Esophagus squamous epithelium (tissue), 5 donors: ENCODE measurements at places on chromosomes 3 and 15.

- DNase-seq = no peak
These were observed 63.0 kb downstream of the ADAMTS17 start for GRCh38 chr15:100278596-100279380.

DNA sequence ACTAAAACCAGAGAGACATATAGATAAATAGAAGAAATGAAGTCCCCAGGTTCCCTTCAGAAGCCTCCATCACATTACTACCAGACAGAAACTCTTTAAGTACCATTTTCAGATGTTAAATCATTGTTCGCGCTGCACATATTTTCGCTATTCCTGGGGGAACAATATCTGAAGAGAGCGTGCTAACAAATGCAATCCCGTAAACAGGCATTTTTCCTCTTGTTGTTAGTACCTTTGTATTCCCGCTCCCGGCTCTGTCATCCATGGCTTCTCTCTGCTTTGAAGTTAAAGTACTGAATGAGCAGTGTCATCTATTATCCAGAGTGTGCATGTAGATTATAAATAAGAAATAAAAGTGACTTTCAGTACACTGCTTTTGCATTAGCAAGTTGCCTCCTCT is 412.3 kb downstream of the FOXP1 start:
- no peak for DNase-seq

DNA sequence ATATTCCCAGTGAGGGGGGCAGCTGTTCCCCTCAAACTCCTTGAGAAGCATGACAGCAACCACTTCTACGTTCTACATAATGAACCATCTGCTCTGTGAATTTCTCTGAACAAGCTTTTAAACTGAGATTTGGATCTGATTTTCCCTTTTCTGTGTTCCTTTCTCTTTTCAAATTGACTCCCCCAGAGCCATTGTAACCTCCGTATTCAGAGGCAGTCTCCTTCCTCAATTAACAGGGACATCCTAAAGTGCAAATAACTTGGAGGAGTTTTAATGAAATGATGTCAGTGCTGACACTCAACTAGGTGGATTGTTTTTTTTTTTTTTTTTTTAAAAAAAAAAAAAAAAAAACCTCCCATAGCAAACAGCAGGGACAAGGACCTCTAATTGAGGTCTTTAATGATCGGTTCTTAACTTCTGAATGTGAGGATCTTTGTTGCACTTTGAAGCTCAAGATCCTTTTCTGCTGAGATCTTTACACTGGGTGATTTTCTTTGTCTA is 48.8 kb downstream of the ADAMTS9 start:
- no peak for DNase-seq

DNA sequence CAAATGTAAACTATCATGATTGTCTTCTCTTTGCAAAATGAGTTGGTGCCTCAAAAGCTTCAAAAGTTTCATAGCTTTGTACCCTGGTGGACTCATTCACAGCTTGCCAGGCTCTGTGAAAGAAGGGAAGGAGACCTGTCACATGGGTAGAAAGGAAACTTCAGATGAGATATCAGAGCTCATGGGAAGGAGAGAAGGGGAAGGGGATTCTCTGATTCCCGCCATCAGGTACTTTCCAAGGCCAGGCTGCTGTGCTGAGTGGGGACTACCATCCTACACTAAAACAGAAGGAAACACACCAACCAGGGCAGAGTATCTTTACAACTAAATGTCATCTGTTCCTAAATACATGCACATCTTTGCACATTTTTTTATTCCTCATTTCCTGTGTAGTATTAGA is 9.2 kb downstream of the ILDR1 start:
- no peak for DNase-seq

DNA sequence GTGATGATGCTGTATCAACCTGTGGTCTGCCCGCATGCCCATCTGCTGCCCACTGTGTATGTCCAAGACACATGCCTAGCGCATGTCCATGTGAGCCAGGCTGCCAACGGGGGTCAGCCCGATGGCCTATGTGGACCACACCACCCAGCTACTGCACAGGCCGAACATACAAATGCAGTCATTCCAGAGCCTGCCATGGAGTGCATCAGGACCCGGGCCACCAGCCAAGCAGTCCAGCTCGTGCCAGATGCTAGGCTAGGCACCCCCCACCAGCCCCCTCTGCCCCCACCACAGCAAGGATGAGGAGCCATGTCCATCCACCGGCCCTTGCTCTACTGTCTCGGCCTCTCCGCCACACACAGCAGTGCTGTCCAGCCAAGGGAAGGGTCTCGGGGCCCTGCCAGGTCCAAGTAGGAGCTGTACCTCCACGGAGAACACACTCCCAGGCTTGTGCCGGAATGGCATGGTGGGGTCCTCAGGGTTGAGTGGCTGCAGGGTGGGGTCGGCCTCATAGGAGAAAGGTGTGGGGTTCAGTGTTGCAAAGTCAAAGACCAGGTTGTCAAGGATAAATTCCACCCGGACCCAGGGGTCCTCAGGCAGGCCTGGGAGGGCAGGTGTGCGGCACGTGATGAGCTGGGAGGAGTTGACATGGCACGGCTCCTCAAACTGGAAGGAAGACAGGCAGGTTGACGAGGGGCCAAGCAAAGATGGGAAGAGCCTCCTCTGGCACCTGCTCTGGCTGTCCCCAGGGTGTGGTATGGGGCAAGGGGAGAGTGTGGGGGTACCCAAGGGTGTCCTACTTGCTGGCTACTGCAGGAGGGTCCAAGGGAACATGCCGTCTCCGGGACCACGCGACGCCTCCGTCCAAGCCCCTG is 15.3 kb downstream of the PLXNB1 start:
- no peak for DNase-seq

- no peak for DNase-seq
These were observed 34.0 kb upstream of the DUSP7 start for GRCh38 chr3:52090131-52090932.

DNA sequence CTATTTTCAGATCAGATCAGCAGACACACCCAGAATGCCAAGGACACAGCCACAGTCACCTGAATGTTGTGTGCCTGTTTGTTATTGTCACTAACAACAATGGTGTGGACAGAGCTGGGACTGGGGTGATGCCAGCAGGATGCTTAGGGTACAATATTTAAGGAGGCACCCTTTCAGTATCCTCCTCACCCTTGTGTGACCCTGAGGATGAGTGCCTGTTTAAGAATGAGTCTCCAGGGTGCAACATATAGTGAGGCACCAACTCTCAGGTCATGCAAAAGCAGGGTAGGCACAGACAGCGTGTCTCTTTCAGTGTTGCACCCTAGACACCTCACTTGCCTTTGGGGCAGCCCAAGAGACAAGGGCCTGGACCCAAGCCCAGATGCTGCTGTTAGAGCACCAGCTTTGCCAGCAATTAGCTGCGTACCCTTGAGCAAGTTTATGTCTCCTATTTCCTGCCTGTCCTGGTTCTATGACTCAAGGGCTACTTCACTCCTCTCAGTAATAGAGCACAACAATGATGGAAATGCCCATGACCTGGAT is 122.6 kb downstream of the AQP9 start:
- no peak for DNase-seq

DNA sequence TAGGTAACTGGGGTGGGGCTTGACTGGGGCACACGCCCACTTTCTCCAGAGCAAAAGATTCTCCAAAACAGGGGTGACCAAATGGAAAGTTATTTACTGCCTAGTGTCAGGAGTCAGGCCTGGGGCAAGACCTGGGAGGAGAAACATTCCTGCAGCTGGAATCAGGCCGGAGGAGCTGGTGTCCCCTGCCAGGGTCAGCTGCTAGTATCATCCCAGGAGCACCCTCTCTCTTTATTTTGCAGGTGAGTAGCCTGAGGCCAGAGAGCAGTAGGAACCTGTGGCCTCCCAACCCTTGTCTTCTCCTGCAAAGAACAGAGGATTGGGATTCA is 32.9 kb downstream of the DNAJB8 start:
- DNase-seq = no peak

DNA sequence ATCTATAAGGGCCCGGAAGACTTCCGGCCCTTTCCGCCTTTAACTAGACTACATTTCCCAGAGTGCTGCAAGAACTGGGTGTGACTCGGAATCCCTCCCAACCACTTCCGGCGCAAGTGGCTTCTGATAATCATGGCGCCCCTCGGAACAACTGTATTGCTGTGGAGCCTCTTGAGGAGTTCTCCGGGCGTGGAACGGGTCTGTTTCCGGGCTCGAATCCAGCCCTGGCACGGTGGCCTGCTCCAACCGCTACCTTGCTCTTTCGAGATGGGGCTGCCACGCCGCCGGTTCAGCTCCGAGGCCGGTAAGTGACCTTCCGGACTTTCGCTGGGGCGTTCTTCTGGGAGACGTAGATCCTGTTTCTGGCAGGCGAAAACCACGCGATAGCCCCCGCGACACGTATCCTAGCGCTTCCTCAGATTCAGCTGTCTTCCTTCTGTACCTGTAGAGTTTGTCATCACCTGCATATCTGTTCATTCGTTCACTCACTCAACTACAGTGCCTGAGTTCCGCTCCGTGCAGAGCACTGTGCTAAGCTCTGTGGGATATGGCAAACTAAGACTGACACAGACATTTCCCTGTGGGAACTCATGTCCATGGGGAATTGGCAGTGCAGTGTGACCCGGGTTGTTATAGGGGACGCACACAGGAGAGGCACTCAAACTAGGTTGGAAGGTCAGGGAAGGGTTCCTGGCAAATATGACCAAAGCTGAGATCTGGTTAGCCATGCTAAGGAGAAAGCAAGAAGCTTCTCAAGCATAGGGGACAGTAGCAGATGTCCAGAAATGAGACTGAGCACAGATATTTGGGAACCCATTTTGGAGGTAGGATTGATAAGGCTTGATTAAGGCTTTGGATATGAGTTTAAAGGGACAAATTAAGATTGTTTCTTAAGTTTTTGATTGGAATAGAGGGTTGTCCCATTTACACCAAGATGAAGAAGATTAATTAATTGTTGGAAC is at the start of gene MRPS22:
Gene MRPS22 (plus strand): TSS at position 126 of the 962 bp plus-strand sequence. CDS start 7 bp downstream, at position 133.
- DNase-seq = peak; percentile 42

GRCh38 chr3:3296979-3297381 is 117.5 kb upstream of the CRBN start:
- no peak for DNase-seq

GRCh38 chr3:128442949-128443348 is 23.7 kb downstream of the DNAJB8 start:
- DNase-seq = no peak

DNA sequence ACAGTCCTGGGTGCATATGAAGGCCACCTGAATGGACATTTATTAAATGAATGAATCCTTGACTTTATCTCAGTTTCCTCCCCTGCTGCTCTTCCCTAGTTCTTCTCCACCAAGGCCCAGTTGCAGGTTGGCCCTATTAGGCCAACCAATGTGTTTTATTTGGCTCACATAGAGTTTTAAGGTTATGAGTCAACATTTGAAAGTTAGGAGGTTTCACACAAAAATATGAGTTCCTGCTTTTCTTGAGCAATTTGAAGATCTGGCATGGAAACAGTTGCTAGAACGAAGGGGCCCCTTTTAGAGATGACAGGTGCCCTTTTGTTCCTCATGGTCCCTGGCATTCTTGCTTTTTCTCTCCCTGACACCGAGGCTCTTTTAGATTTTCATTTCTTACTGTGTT is 83.0 kb upstream of the PDZRN3 start:
- DNase-seq = no peak

DNA sequence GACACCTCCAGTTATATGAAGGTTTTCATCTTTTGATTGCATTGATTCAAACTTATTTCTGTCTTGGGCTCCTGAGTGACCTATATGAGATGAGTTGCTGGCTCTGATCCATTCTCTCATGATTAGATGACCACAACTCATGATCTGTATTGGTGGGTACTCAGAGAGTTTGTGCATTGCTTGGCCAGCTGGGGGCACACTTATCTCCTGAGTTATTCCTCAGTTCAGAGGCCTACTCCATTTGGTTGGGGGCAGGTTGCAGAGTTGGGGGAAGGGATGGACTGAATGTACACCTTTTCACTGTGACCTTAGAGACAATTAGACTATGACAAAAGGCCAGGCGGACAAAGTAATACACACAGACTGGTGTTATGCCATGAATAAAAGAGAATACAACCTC is 166.2 kb upstream of the SEMA6D start:
- no peak for DNase-seq

- no peak for DNase-seq
These were observed 122.6 kb downstream of the ANO10 start for GRCh38 chr3:43499256-43499655.

DNA sequence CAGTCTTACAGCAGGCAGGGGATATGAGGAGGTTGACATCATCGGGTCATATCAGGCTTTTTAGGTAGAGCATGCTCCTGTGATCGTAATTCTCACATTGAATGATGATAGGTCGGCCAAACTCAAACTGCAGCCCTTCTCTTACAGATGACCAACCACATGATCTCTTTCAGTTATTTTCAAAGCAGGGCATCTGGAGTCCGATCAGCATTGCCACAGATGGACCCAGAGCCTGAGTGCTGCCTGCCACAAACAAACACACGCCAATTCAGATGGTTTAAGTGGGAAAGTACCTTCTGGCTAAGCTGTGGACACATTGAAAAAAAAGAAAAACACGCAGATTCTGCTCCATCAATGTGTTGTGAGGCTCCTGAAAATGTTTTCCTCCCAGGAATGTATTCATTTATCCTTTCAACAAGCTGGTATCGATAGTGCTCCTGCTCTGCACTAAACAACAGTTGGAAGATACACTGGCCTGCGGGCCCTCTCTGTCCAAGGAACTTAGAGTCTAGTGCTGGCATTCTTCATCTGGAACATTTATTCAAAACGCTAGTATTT is 31.2 kb downstream of the ARPP21 start:
- DNase-seq = no peak

- no peak for DNase-seq
These were observed 211.7 kb upstream of the GADL1 start for GRCh38 chr3:31106204-31106603.

DNA sequence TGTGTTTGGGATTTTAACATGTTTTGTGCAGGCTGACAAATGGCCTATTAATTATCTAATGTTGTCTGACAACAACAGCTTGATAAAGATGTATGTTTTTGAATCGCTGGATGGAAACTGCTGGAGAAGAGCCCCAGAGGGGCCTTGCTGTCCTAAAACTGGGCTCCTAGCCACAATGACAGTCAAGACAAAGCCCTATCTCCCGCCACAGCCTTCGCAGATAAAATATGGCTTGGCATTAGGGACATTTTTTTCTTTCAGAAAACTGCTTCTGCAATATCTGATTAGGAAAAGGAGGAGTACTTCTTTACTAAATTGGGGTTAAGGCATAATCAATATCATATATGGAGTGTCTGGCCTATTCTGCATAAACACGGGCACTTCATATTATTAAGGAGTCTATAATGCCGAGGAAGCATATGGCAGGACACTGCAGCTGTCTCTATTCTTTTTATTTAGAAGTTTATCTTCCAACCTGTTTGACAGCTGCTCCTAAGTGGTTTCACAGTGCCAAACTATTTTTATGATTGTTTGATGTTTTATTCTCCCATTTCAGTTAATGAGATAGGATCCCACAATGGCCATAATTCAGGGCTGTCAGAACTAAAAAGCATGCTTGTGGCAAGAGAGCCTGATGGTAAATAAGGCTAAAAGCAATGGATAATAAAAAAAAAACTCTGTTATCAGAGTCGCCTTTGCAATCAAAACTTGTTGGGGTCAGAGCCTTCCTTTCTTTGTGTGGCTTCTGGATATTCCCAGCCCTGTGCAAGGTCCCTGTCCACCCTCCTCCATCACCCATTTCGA is 210.1 kb downstream of the MECOM start:
- DNase-seq = no peak
